ENCODE measurements at places on chromosomes 13 and 19.

DNA sequence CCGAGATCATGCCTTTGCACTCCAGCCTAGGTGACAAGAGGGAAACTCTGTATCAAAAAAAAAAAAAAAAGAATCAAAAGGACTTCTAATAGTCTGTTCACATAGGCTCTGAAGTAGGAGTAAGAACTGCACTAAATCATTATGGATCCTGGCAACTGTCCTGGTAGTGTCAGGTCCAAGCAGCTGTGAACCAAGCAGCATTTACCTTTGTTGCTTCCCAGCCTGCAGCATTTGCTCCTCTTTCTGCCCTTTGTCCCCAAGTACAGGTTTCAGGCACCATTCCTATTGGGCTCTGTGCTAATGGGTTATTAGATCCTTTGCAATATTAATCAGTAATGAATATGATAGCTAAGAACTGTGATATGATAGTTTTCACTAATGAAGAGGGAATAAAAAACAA, 77.4 kb upstream of the NBEA start:
- no peak for DNase-seq

DNA sequence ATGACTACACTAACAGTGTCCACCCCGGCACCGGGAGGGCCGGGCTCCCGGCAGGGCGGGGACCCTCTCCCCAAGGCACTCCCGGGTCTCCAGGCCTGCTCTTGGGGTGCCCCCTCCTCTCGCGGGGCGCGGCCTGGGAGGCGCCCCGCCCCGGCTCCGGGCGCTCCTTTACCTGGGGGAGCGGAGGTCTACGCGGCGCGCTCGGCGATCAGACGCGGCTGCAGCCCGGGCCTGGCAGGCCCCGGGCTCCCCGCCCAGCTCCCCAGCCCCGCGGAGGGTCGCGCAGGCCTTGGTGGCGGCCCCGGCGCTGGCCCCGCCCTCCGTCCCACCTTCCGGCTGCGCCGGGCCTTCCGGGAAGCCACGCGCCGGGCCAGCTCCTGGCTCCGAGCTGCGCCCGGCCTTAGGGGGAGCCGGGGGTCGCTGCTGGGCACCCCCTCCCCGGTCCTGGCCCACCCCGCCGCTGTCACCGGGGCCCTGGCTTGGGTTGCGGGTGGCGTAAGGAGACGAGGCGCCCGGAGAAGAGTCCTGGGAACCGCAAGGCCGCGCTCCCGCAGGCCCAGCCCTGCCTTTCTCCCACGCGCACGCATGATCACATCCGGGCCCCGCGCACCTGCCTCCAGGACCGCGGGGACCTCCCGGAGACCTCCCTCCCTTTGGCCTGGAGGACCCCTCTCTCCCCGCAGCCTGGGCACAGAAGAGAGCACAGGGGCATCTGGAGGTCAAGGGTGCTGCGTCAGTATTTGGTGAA, at the start of gene C19orf12:
Gene C19orf12 (minus strand): TSS at position 309 of the 748 bp plus-strand sequence. CDS start 6,848 bp downstream, outside the sequence.
- peak; percentile 57 for DNase-seq

DNA sequence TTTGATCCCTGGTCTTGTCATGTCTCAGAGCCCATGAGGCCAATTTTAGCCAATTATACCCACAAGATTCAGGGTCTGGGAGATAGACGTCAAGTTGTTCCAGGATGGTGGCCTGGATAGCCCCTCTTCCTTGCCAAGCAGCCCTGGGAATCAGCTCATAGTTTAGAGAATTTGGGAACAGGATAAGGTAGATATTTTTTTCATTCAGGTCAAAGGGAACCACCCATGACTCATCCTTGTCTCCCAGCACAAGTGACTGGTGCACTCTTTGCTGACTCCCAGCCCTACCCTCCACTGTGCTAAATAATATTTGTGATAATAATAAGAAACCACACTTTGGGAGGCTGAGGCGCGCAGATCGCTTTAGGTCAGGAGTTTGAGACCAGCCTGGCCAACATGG, 17.1 kb upstream of the S1PR4 start:
- no peak for DNase-seq

GRCh38 chr19:19746286-19747213, 13.6 kb upstream of the ZNF14 start:
- no peak for DNase-seq

- no peak for DNase-seq
Observed at GRCh38 chr19:10762656-10763055, 44.8 kb downstream of the DNM2 start.

- no peak for DNase-seq
Observed at GRCh38 chr13:50171590-50172282, 156.5 kb downstream of the KCNRG start.

- no peak for DNase-seq
Observed at GRCh38 chr19:39471756-39472536, 8.7 kb upstream of the TIMM50 start.

DNA sequence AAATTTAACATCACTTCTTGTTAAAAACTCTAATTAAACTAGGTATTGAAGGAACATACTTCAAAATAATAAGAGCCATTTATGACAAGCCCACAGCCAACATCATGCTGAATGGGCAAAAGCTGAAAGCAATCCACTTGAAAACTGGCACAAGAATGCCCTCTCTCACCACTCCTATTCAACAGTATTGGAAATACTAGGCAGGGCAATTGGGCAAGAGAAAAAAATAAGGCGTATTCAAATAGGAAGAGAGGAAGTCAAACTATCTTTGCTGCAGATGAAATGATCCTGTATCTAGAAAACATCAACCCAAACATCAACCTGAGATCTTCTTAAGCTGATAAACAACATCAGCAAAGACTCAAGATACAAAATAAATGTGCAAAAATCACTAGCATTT, 15.6 kb upstream of the LILRB1 start:
- DNase-seq = no peak

DNA sequence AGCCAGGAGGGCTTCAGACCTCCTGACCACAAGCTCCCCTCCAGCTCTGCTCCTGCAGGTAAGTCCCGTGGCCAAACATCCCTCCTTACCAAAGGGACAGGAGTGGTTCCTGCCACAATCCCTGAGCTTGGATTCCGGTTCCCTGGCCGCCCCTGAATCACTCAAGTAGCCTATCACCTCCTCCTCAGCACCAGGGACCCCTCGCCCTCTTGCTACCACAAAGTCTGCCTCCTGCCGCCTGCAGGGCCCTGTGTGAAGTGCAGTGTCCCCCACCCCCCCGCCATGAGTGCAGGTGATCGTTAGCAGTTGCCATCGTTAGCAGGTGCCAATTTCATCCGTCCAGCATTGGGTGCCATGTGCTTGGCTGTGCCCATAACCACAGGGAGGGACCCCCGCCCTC, 40.8 kb upstream of the RANBP3 start:
- DNase-seq = no peak

- DNase-seq = peak; percentile 94
Observed at GRCh38 chr19:1020868-1021425, at the start of gene TMEM259. TMEM259 (minus strand) TSS chr19:1021123; CDS start chr19:1020996, 127 bp downstream.

DNA sequence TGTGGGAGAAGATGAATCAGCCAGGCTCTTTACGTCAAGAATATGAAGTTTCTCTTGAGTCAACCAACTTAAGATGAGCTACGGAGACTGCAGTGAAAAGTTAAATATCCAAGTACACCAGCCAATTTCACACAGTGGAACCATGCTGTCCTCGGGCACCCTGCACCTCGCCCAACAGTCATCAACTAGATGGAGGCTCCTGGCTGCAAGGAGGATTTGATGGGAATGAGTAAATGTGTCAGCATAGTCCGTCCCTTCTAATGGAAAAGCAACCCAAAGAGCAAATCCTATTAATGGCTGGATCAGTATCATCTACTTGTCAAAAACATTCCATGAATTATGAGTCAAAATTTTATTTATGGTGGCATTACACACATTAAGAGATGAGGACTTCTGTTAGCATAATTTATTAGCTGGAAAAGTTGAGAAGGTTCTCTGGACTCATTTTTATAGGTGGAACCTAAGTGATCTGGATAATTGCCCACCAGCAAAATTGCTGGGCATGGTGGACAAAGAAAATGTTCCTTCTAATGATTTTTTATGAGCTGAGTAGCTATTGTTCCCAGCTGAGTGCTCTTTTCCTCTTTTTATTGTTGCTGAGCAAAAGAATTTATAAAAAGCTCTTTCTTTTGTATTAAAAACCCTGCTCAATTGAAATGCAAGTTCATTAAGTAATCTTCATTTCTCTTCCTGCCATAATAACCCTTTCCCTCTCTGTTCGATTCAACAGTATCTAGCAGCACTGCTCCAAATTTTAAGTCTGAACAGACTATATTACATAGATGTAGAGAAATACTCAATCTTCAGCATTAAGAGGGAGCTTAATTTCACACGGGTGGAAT, 88.4 kb downstream of the DNAJC15 start:
- no peak for DNase-seq

DNA sequence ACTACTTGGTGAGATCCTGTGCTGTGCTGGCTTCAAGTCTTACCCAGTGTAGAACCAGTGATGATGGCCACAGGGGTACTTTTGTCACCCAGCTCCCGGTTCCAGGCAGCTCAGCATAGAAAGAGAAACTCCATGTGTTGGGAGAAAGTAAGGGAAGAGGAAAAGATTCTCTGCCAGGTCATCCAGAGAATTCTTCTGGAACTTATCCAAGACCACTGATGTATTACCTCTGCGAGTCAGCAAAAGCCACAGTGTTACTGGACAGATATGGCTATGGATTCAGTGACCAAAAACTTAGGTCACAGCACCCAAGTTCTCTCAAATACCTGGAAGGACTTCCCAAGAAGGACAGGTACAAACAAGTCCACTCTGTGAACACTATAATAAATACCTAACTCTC, 399.5 kb upstream of the MIR17HG start:
- DNase-seq = no peak

DNA sequence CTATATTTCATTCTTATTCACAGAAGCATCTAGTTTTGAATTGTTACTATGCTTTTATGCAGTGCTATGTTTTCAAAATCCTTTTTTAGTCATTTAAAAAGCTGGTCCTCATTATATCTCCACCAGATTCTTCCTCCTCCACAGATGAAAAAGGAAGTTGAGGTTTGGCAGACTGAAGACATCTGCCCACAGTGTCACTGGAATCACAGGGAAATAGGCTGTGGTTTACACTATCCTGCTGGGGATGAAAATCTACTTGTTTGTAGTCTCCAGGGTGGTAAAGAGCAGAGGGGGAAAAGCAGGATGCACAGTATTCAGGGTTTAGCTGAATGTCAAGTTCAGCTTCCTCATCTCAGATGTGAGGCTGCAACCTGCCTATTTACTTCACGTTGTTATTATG, 351.2 kb downstream of the DNAJC15 start:
- no peak for DNase-seq

GRCh38 chr19:16773259-16773658, 53.6 kb downstream of the NWD1 start:
- no peak for DNase-seq

GRCh38 chr13:21753117-21753729, 82.3 kb downstream of the FGF9 start:
- no peak for DNase-seq

GRCh38 chr19:13981021-13981420, 25.1 kb downstream of the RFX1 start:
- DNase-seq = no peak

DNA sequence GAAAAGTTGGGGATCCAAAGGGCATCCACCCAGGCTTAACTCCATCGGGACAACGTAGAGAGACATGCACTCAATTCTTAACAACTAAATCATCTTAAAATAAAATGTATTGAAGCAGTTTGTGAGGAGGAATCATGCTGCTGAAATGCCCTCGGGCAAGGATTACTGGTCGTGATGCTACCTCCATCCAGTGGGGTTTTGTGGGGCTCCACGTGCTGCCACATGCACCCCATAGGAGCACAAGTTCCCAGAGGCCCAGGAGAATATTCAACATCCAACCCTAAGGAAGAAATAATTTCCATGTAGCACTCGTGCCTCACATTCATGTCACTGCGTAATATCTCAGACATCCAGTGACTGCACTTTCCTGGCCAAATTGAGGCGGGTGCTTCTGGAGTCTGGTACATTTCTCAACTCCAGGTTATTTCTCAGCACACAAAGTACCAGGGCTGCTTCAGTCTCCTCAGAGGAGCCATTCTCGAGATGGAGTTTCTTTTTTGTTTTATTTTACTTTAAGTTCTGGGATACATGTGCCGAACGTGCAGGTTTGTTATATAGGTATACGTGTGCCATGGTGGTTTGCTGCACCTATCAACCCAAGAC, 429.8 kb downstream of the FOXO1 start:
- no peak for DNase-seq

DNA sequence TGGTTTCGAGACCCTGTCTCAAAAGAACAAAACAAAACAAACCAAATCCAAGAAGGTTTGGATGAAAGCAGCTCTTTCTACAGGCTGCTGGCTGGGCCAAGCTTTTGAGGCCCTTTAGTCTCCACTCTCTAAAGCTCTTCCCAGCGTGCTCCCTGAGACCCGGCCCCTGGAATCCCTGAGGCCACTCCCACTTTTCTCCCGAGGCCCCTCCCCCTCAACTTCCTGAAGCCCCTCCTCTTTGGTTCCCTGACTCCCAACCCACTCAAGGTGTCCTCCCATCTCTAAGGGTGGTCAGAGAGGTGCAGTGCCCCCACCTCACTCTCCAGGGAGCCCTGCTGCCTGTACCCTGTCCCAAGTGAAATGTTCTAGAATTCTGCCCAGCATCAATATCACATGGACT, 10.6 kb downstream of the ERICH6B start:
- no peak for DNase-seq

- DNase-seq = no peak
Observed at GRCh38 chr13:67145950-67146349, 84.2 kb downstream of the PCDH9 start.

GRCh38 chr19:12484371-12485051, at the start of gene ZNF709:
ZNF709 (minus strand) TSS chr19:12484816; CDS start chr19:12484657, 159 bp downstream.
- DNase-seq = peak; percentile 80

- no peak for DNase-seq
Observed at GRCh38 chr13:111139873-111140561, 24.9 kb downstream of the ARHGEF7 start.

GRCh38 chr19:55322204-55322885, 2.8 kb downstream of the TMEM150B start:
- DNase-seq = no peak

- no peak for DNase-seq
Observed at GRCh38 chr13:100566543-100566942, 22.0 kb downstream of the GGACT start.

DNA sequence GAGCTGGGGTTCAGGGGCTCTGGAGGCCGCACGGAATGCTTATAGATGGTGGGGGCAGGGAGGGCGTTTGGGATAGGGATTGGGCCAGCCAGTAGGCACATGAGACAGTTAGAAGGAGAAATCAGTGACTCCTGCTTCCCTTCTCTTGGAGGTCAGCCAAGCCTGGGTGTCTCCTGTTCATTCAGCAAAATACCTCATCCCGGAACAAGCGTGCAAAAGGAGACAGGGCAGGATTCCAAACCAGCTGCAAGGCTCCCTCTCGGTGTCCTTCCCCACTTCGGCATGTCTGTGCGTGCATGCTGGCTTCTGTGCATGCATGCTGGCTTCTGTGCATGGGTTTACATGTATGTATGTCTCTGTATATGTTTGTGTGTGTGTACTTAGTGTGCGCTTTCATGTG, 37.3 kb upstream of the PEPD start:
- no peak for DNase-seq

GRCh38 chr13:64672751-64673150, 2557.4 kb downstream of the PCDH9 start:
- DNase-seq = no peak
